ENCODE measurements at places on chromosomes 5 and 9.

- DNase-seq = no peak
These were observed 29.6 kb downstream of the DNM1 start for GRCh38 chr9:128232528-128233428.

- DNase-seq = peak; percentile 49
These were observed 90.7 kb downstream of the MAT2B start for GRCh38 chr5:163595932-163596607.

GRCh38 chr5:89129941-89130340 lies 247.0 kb upstream of the MEF2C start:
- DNase-seq = no peak

DNA sequence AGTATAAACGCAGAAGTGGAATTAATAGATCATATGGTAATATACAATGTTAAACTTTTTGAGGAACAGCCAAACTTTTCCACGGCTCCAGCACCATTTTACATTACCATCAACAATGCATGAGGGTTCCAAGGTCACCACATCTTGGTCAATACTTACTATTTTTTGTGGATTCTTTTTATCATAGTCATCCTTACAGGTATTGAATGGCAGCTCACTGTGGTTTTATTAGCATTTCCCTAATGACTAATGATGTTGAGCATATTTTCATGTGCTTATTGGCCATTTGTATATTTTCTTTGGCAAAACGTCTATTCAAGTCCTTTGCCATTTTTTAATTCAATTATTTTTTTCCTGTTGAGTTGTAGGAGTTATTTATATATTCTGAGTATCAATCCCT lies 14.1 kb upstream of the RAPGEF6 start:
- no peak for DNase-seq

- DNase-seq = no peak
These were observed 43.4 kb downstream of the LRRTM2 start for GRCh38 chr5:138831703-138832102.

GRCh38 chr9:122371846-122372245 lies 1.0 kb downstream of the PTGS1 start:
- no peak for DNase-seq

GRCh38 chr5:158273035-158273434 lies 414.1 kb upstream of the CLINT1 start:
- peak; percentile 71 for DNase-seq

- DNase-seq = no peak
These were observed 42.5 kb upstream of the RIC1 start for GRCh38 chr9:5586391-5586802.

GRCh38 chr9:91795598-91796241 lies 154.3 kb downstream of the ROR2 start:
- DNase-seq = no peak

- no peak for DNase-seq
These were observed 33.4 kb downstream of the DDX4 start for GRCh38 chr5:55771175-55771655.

DNA sequence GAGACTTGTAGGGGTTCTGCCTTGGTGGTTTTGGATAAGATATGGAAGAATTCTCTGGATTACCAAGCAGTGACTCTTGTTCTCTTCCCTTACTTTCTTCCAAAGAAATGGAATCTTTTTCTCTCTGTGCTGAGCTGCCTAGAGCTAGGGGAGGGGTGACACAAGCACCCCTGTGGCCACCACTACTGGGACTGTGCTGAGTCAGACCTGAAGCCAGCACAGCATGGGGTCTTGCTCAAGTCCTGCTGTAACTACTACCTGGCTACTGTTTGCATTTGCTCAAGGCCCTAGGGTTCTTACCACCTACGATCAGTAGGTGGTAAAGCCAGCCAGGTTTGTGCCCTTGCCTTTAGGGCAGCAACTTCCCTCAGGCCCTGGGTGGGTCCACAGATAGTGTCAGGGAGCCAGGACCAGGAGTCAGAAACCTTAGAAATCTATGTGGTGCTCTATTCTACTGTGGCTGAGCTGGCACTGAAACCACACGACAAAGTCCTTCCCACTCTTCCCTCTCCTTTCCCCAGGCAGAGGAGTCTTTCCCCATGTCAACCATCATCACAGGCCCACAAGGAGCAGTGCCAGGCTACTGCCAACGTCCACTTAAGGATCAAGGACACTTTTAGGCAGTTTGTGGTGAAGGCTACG lies 53.8 kb downstream of the SREK1 start:
- DNase-seq = no peak

DNA sequence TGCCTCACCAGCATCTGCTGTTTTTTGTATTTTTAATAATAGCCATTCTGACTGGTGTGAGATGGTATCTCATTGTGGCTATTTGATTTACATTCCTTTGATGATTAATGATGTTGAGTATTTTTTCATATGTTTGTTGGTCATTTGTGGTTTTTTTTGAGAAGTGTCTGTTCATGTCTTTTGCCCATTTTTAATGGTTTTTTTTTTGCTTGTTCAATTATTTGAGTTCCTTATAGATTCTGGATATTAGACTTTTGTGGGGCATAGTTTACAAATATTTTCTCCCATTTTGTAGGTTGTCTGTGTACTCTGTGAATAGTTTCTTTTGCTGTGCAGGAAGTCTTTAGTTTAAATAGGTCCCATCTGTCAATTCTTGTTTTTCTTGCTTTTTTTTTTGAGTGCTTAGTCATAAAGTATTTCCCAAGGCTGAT lies 148.1 kb downstream of the NPR3 start:
- no peak for DNase-seq

DNA sequence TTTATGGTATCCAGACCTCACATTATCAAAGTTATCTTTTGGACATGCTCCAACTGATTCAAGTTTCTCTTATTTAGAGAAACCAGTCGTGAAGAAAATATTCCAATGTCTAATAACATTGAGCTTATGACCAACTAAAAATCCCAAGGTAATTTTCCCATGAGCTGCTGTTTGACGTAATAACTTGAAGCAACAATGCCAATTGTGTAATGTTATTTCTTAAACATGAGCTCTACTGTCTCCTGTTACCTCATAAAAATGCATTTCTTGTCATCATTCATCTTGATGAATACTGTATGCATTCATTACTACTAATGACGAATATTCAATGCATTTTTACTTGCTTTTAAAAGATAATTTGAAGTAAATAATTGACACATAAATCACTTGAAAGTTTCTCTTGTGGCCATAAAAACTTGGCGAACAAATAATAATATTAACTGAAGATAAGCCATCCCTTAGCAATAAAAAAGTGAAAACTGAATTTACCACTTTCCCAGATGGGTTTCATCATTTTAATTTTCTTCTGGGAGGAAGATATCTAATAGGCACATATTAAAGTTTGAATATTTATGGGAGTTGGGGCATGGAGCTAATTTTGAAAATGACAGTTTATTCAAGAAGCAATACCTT lies 424 bp upstream of the MARCOL start:
- DNase-seq = no peak

- DNase-seq = peak; percentile 5
These were observed 1802.5 kb downstream of the EFNA5 start for GRCh38 chr5:105868038-105868780.

GRCh38 chr5:18487928-18488480 lies 853.7 kb downstream of the TAF11L14 start:
- no peak for DNase-seq

GRCh38 chr5:160281275-160281674 lies 31.1 kb downstream of the CCNJL start:
- no peak for DNase-seq

GRCh38 chr9:26856413-26857032 lies 36.1 kb downstream of the CAAP1 start:
- peak; percentile 81 for DNase-seq

DNA sequence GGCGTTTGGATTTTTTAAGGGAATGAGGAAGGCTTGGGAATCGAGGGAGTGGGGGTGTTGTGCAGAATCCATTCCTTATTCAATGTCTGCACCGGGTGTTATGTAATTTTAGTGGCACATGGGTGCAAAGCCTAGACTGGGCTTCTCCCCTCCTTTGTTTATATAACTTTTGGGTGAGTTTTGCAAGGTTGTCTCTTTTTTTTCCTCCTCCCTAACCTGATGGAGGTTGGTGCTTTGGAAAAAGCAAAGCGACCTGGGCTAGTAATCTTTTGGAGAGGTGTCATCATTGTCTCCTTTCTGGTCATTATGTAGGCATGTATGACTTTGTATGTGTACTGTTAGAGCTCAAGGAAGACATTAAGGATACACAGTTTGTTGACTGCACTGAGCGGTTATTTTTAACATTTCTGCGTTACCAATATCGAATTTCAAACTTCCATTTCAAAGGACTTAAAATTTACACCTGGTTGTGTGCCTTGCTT lies 3.1 kb downstream of the SMARCA2 start:
- no peak for DNase-seq

DNA sequence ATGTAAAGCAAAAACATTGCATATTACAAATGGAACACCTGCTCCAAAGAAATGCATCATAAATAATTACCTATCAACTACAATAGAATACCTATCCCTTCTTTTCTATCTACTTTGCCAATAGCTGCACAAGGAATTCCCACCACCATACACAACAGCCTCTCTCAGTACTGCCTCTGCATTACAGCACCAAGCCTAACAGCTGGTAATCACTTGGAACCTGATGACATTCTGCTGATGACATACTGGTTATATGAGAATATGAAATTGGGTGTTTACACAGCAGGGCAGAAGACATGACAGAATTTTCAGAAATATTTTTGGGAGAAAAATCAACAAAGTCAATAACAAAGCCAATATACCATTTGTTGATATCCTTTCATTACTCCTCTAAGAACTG lies 43.2 kb downstream of the PSMB7 start:
- no peak for DNase-seq

- DNase-seq = no peak
These were observed 43.8 kb upstream of the FCN1 start for GRCh38 chr9:134961331-134962064.

DNA sequence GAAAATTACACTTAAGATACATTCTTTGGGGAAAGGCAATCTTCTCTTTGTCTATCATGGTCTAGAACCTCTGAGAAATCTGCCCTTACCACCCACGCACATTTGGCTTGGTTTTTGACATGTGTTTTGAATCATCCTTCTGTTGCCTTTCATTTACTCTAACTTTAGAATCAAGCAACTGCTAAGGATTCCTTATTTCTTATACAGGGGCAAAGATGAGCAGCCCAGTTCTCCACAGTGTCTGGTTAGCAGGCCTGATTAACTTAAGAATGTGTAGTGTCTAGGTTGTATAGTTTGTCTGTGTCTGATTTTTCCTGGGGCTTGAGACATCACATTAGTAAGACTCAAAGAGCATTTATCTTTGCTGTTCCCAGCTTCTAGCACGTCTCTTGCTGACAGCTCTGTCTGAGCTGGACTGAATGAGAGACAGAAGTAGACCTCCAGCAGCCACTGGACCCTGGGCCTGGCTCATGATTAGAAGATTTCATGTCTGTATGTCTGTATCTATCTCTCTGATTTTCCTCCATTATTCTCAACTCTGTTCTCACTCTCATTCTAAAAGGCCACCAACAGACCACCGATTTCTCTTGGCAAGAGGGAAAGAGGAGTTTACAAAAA lies 31.8 kb upstream of the PCA3 start:
- DNase-seq = no peak
